Gastrocnemius medialis (tissue), 4 donors: ENCODE measurements at places on chromosomes 16 and 17. TPM values are rescaled to one million over a fixed set of nuclear protein-coding genes. Genes with fewer than 3 reads are reported as not detected.

The SLC12A4 gene
- 10.4 TPM for total RNA-seq

The RCVRN gene
- not detected for total RNA-seq

The OTOP2 gene
- total RNA-seq, result not detected

The KCNJ18 gene
- not detected for total RNA-seq

The TPSD1 gene
- total RNA-seq, result not detected

The RHBDL1 gene
- total RNA-seq, result not detected

The TMEM219 gene
- 120 TPM for total RNA-seq

The GAST gene
- not detected for total RNA-seq

The DPEP3 gene
- not detected for total RNA-seq

The SLX1B gene
- 31.6 TPM for total RNA-seq

The TBC1D3 gene
- total RNA-seq, result not detected

The PRR35 gene
- not detected for total RNA-seq

The TNRC6C gene
- total RNA-seq, result 4.7 TPM

The SLC6A4 gene
- 0.46 TPM for total RNA-seq

The ODAD4 gene
- 0.20 TPM for total RNA-seq

The GAS2L2 gene
- 0.15 TPM for total RNA-seq

The ABAT gene
- 0.75 TPM for total RNA-seq

The NOD2 gene
- total RNA-seq, result 1.4 TPM

The CLDN7 gene
- total RNA-seq, result 0.46 TPM

The SUZ12 gene
- total RNA-seq, result 7.0 TPM

The CCL4L2 gene
- not detected for total RNA-seq

The GRIN2A gene
- total RNA-seq, result not detected

The LRRC75A gene
- total RNA-seq, result not detected

The KRT36 gene
- not detected for total RNA-seq

The DNAH2 gene
- total RNA-seq, result not detected

The MYH1 gene
- total RNA-seq, result 1,190 TPM

The TLE7 gene
- total RNA-seq, result not detected

The GNG13 gene
- total RNA-seq, result not detected

The GJC1 gene
- 2.1 TPM for total RNA-seq

The MPO gene
- total RNA-seq, result not detected

The RHBDF1 gene
- total RNA-seq, result 10.0 TPM

The SPATA22 gene
- 0.22 TPM for total RNA-seq

The SPG7 gene
- 93.8 TPM for total RNA-seq

The CHD9NB gene
- not detected for total RNA-seq

The FSCN2 gene
- 0.20 TPM for total RNA-seq

The IGF2BP1 gene
- total RNA-seq, result not detected

The CNTNAP1 gene
- total RNA-seq, result 0.40 TPM

The AOC3 gene
- 2.8 TPM for total RNA-seq

The KCNG4 gene
- total RNA-seq, result not detected

The SLC5A10 gene
- not detected for total RNA-seq

The VTN gene
- 11.5 TPM for total RNA-seq

The NPIPB13 gene
- total RNA-seq, result 1.1 TPM
